GM12865 (cell line): ENCODE measurements at places on chromosomes 1 and 21.

- no peak for DNase-seq
Observed at GRCh38 chr1:48873944-48874343, 97.3 kb upstream of the BEND5 start.

DNA sequence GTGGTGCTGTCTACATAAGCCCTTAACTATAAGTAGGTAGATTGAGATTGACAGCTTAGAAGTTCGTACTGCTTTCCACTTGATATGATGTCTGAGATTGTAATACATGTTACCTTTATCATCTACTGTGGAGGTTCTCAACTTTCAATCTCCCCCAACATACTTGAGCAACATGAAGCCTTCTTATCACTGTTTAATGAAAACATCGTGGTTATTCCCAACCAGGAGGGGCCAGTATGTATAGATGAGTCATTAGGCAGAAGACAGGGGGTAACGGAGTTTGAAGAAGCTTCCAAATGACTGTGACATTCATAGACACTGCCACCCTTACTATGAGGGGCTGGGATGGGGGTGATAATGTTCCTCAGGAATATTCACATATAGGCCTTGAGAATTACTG is 36.0 kb downstream of the CENPF start:
- no peak for DNase-seq

GRCh38 chr1:178639326-178639725 is 85.7 kb upstream of the RALGPS2 start:
- no peak for DNase-seq

- no peak for DNase-seq
Observed at GRCh38 chr1:157384258-157384657, 168.1 kb downstream of the FCRL5 start.

DNA sequence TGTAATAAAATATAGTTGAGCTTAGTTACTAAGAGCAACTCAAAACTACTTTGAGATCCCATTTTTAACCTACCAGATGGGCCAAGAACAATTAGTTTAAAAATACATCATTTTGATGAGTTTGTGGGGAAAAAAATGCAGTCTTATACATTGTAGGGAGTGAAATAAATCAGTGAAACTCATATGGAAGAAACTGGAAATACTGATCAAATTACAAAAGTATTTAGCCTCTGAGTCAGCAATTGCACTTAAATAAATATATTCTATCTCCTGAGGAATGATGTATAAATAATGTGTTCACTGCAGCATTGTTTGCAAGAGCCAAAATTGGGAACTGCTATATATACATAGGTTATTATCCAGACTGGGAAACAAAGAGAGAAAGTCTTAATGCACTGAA is 4.6 kb upstream of the SMCP start:
- DNase-seq, result no peak

DNA sequence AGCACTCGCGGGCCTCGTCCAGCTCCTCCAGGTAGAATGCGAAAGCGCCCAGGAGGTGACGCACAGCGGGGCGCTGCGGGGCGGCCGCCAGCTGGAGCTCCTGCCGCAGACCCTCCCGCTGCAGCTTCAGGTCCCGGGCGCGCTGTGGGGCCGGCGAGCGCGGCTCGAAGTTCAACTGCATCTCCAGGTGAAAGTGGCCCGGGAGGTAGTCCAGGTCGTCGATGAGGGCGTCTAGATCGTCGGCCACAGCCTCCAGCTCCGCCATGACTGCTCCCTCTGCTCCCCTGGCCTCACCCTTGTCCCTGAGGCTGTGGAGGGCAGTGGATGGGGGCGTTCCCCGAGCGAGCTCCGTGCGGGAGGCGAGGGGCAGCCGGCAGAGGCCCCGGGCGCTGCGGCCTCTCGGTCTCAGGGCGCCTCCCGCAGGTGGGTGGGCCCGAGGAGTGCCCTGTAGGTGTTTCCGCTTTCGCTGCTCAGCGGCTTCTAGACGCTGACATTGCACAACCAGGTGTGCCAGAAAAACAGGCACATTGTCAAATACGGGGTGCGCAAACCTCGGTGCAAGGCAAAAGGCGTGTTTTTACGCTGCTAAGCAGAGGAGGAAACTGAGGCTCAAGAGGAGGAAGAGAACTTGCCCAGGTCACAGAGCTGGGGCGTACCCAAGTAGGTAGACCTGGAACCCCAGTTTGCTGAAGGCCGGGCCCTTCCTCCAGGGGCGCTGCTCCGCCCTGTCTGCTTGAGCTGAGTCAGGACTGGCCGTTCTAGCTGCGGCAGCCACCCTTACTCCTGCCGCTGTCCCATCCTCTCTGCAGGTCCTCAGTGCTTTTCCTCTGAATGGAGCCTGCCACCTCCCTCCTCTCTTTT is at the start of gene TTC22:
TSS of gene TTC22 (minus strand) at position 425 of the 861 bp plus-strand sequence. CDS start at position 265, 160 bp downstream.
- peak; percentile 77 for DNase-seq

- DNase-seq, result no peak
Observed at GRCh38 chr1:184060316-184060715, 8.8 kb downstream of the TSEN15 start.

GRCh38 chr1:36836916-36837315 is 197.4 kb downstream of the GRIK3 start:
- DNase-seq, result no peak

DNA sequence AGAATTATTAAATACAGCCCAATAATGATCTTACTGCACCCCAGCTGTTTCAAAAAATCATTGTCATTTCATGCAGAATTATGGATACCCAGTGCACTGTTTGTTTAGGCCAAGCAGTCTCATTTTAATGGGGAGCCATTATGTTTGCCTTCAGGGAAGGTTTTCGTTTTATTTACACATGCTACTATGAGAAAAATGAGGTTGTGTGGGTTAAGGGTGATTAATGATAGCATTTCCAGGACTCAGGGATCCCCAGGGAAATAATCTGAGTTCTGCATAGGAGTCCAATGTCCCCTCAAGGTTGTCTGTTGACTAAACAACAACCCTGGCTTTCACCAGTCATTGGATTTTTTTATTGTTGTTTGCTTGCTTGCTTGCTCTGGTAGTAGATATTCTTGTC is 71.0 kb upstream of the ZP4 start:
- no peak for DNase-seq

- no peak for DNase-seq
Observed at GRCh38 chr1:184648856-184649201, 105.8 kb downstream of the EDEM3 start.
